ENCODE measurements at places on chromosomes 1 and 21.

DNA sequence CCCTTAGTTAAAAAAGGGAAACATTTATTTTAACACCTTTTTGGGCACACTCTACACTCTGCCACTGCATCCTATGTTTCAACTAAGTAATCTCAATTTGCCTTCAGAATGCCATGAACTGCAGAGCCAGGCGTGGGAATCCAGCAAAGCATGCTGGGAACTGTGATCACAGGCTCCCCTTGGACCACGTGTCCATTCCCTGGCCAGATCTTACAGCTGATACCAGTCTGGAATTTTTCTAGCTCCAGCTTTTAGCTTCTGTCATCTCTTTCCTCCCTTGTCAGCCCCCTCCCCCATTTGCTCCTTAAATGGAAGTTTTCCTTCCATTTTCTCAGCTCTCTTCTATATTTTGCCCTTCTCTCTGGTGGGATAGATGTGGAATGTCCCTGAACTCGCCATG, 29.4 kb downstream of the RCSD1 start:
- DNase-seq, result no peak

- DNase-seq, result no peak
Observed at GRCh38 chr1:166705376-166706289, 133.6 kb upstream of the POGK start.

DNA sequence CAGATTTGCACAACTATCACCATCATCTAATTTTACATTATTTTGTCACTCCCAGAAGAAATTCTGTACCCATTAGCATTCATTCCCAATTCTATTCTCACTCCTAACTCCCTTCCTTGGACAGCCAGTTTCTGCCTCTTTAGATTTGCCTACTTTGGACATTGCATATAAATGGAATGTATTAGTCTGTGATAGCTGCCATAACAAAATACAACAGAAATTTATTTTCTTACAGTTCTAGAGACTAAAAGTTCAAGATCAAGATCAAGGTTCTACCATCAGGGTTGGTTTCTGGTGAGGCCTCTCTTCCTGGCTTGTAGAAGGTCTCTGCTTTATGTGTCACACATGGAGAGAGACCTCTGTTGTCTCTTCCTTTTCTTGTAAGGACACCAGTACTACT, 61.9 kb downstream of the ALG6 start:
- DNase-seq, result no peak

DNA sequence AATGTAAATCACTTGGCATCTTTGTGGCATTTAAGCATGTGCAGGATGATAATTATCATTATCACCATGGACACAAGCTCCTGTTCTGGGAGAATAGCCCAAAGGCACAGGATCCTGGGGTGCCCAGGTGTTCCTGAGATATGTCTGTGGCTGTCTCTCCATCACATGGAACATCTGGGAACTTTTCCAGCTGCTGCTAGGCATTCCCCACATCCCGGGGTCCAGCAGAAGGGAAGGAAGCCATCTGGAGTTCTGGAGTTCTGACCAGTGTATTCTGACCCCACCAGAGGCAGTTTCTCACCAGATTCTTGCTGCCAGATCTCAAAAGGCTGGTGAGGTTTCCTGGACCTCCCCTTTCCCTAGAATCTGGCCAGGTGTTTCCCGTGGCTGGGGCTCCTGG, 259.7 kb upstream of the VAMP3 start:
- no peak for DNase-seq

DNA sequence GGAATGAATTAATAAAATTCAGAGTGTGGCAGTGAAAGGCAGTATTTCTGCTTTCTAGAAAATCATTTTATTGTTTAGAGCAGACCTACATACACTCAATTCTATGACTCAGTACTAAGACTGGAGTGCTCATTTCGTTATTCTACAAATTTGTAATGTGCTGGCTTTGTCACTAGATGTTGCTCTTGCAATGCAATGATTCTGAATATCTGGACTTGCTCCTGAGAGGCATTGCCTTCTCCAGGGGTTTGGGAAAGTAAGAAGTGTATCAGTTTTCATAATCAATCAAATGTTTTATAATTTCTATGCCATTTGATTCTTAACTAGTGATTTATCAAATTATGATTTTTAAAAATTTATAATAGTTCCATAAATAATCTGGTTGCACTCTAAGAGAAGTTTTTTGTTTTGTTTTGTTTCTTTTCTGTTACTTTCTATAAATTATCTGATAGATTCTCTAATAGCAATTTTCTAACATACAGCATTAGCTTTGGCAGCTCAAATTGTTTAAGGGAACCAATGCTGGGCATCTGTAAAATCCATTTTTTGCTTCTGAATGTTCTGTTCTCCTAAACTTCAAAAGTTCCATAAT, 280.5 kb upstream of the SGIP1 start:
- peak; percentile 80 for DNase-seq

GRCh38 chr1:7187112-7187493, 401.8 kb downstream of the CAMTA1 start:
- DNase-seq, result no peak

GRCh38 chr1:118264343-118264742, 79.3 kb upstream of the SPAG17 start:
- DNase-seq, result no peak

DNA sequence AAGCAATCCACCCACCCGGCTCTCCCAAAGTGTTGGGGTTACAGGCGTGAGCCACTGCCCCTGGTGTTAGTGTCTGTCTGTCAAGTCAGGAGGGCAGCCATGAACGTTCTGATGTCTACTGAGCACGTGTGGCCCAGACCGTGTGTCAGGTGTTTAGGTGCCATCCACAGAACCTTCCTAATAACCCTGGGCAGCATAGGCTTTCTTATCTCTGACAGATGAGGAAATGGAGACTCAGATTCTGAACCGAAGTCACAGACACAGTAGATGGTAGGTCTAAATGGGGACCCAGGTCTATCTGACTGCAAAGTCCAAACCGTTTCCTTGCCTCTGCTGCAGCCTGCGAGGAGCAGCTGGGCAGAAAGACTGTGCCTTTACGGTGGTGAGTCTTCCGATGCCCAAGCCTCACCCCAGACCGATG, 622 bp upstream of the IL6R start:
- DNase-seq, result no peak

DNA sequence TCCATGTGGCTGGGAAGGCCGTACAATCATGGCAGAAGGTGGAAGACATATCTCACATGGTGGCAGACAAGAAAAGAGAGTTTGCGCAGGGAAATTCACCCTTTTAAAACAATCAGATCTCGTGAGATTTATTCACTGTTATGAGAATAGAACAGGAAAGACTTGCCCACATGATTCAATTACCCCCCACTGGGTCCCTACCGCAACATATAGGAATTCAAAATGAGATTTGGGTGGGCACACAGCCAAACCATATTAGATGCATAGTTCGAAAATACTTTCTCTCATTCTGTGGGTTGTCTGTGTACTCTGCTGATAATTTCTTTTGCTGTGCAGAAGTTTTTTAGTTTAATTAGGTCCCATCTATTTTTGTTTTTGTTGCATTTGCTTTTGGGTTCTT, 990.3 kb downstream of the PLA2G4A start:
- no peak for DNase-seq

- no peak for DNase-seq
Observed at GRCh38 chr1:172642970-172643369, 15.9 kb upstream of the FASLG start.

DNA sequence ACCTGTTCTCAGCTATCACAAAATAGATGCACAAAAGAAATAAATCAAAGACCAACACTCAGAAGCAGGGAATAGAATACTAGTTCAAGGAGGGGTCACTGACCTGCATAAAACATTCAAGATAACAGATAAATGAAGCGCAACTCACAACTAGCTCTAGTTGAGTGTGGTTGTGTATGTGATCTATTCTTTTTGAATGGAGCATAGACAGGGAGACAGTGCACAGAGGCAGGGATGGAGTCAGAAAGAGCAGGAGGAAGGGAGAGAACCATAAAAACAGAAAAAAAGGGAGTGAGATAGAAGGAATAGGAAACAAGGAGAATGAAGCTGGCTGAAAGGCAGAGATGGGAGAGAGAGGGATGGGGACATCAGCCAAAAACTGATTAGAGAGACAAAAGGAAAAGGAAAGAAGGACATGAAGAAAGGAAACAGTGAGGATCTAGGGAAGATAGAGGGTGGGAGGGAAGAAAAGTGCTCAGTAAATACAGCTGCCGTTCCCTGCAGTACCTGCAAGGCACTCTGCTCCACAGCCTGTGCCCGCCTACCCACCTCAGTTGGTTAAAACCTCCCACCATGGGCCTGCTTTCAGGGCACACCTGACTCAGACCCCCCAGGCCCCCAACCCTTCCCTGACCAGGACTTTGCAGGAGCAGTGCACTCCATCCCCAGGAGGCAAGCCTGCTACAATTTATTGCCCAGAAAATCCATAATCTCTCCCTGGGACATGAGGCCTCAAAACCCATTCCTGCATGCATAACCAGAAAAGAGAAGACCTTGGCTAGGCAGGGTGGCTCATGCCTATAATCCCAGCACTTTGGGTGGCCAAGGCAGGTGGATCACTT, 385.2 kb upstream of the POU3F1 start:
- DNase-seq, result no peak

GRCh38 chr21:32733356-32733755, 5.5 kb upstream of the SYNJ1 start:
- no peak for DNase-seq

- DNase-seq, result no peak
Observed at GRCh38 chr1:244362476-244362875, 89.2 kb downstream of the ADSS2 start.

- no peak for DNase-seq
Observed at GRCh38 chr1:172354291-172355274, 65.9 kb upstream of the C1orf105 start.

DNA sequence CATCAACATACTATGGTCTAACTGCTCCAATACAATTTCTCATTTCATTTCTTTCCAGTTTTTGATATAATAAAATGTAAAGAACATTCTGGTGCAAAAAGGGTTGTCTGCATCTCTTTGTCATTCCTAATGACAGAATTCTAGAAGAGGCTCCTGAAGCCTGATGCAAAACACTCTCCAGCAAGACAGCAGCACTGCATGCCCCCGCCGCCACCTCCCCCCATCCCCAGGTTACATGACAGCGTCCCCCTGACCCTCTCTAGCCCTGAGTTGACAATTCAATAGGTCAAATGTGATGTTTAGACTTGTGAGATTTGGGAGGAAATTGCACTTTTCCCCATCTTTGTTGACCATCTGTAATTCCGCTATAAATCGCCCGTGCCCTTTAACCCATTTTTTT, 64.6 kb upstream of the C1orf21 start:
- DNase-seq, result no peak

- no peak for DNase-seq
Observed at GRCh38 chr1:119964673-119965363, 68.5 kb upstream of the ADAM30 start.

DNA sequence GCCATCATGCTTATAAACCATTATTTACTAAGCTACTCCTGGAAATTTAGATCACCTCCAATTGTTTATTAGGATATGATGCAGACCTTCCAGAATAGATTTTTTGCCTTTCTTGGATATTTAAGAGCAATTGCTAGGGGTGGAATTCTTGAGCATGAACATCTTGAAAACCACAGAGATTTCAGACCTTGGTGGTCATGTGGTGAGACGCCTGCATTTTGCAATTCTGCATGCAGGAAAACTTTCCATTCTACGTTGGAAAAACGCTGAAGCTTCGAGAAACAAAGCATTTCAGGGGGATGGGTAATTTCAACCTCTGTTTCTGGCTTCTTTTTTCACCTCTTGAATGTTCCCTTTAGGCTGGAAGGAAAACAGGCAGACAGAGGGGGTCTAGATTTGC, 596.3 kb downstream of the KIF26B start:
- DNase-seq, result no peak

DNA sequence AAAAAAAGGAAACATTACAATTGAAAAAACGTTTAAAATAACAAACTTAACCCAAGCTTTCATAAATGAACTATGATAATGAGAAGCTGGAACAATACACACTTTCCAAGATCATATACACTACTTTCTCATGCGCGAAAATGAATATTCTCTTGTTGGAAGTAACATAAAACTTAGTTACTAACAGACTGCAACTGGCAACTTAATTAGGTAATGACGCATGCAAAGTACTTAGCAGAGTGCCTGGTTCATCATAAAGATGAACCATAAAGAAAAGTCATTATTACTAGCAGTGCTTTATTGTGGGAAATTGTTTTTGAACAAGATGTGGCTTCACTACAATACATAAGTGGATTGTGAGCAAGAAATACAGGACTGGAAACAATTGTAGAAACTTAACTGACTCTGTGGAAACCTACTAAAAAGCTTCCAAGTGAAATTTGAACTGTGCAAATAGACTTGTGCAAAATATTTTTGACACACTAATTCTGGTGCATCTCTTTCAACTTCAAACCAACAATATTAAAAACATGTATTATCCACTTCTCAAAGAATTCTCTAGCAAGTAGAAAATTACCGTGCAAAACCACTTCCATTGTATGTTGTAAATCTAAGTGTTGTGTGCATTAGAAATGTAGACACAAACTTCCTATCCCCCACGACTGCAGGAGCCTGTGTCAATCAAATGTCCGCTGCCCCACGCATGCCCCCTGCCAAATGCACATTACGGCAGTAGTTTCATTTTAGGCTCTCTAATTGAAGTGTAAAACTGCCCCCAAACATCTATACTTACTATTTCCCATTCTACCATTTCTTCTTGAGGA, 2.0 kb downstream of the ARHGAP29 start:
- DNase-seq, result no peak

DNA sequence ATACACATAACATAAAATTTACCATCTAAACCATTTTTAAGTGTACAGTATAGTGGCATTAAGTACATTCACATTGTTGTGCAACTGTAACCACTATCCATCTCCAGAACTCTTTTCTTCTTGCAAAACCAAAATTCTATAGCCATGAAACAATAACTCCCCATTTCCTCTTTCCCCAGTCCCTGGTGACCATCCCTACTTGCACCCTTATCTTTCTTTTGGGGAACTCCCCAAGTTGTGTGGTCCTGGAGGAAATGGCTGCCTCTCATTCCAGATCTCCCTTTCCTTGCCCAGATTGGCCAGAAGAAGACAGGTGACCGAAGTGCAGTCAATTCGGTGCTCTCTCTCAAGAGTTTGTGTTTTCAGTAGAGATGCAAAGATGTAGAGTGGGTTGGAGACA, 389.6 kb upstream of the C1orf87 start:
- no peak for DNase-seq

DNA sequence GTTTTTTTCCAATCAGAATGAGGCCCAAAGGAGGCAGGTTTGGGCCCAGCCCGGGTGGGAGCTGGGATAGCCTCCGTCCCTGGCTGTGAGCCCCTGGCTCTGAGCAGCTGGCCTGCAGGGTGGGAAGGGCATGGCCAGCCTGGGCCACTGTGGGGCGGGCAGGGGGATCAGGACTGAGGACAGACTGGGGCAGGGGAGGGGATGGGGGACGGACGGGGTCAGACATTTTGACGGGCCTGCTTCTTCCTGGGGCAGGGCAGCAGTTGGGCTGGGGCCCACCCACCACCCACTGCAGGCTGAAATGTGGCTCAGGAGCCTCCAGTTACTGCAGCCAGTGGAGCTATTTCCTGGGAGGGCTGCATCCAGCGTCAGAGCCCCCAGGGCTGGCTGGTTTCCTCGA, 2.5 kb upstream of the SLC6A9 start:
- DNase-seq, result no peak

GRCh38 chr1:37612186-37612585, 16.4 kb upstream of the GNL2 start:
- no peak for DNase-seq

GRCh38 chr1:151047925-151048644, 534 bp downstream of the C1orf56 start:
- peak; percentile 60 for DNase-seq

Data from activated CD4-positive, alpha-beta T cell treated with anti-CD3 and anti-CD28 coated beads, Interleukin-2, Interleukin-4, amounts not matched to agents 100 ng/mL and 50 ng/mL, durations not matched to agents 16 hours and 8 hours (primary cell).